Stimulated activated CD4-positive, alpha-beta T cell treated with anti-CD3 and anti-CD28 coated beads, Interleukin-15, amount 100 ng/mL, for 24 hours (primary cell): ENCODE measurements at places on chromosomes 3 and 15.
A peak's percentile ranks its signal among the peaks of the same experiment; 100 is the strongest.

DNA sequence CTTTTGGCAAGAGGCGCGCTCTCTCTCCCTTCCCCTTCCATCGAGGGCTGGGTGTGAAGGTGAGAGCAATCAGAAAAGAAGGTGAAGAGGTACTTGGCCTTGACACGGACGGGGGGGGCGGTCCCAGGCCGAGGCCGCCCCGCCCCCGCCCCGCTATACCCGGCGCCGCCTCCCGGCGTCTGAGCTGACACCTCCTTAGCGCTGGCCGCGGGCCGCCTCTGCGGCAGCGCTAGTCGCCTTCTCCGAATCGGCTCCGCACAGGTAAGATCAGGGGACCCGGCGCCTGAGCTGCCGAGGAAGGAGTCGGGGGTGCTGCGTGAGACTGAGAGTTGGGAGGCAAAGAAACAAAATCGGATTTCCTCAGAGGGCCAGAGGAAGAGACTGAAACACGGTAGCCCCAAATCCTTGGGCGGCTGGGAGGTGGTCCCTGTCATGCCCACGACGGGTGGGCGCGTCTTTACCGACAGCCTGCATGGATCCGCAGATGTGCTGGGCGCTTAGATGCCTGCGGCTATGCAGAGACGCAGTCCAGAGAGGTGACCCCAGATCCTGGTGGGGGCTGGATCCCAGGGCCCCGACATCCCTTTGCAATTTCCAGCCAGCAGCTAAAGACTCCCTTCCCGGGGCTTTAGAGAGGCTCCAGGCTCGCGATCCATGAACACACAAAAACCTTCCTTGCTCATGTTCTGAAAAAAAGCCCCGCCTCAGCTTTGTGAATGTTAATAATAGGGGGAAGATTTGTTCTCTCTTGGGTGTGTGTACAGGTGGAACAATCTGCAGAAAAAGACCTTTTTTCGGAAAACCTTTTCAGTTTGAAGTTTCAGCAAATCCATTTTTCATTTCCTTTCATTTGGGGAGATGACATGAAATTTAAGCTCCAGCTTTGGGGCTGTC, at the start of gene ENTPD3:
TSS of gene ENTPD3 (plus strand) at position 184 of the 894 bp plus-strand sequence. CDS start 874 bp downstream, outside the sequence.
- DNase-seq = peak; percentile 66

DNA sequence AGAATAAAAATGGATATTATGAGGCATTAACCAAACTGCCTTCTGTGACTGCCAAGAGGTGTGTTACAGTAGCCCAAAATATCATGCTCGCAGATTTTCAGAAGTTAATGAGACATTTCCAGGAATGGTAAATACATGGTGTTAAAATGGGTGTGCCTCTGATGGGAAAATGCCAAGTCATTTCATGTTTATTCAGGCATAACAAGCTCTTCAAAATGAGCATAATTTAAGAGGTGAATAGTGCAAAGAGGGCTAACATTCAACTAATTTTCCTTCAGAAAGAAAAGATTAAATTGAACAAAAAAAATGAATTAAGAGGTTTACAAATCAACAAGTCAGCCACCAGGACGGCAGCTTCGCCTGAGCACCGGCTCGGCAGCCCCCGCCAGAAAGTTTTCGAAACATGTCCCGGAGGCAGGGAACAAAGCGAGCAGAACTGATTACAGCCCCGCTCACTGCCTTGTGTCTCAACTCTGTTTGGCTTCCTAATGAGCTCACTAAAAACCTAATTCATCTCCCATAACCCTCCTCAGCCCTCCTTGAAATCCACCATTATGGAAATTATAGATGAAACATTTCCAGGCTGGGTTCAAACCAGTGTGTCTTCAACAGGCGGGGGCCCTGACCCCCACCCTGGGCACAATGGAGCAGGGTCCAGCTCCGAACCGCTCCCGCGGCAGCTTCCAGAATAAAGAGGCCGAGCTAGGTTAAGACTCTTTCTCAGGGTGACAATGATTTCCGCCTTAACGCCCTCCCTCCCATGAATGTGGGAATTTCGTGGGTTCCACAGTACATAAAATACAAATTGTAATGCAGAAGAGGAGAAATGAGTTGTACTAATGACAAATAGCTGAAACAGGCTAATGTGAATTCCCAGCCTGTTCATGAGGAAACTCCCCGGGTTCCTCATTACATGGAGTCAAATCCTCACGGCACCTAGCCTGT, 43.9 kb downstream of the MEIS2 start:
- DNase-seq = no peak

DNA sequence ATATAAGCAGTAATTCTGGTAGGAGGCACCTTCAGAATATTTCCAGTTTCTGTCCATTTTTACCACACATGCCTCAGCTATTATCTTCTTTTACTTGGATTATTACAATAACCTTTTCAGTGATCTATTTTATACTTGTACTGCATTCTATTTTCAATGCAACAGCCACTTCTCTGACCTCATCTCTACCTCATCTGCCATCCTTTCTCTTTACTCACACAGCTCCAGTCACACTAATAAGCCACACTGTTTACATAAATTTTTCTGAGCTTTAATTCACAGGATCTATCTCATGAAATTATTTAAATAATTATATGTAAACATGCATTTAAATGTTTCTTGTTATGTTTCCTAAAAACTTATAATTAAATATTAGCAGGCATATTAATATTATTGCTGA, 47.3 kb upstream of the BCHE start:
- DNase-seq = no peak

- DNase-seq = no peak
These were observed 31.6 kb upstream of the ACAD9 start for GRCh38 chr3:128847666-128848370.

- no peak for DNase-seq
These were observed 133.8 kb downstream of the PDCD6IP start for GRCh38 chr3:33932010-33932764.

GRCh38 chr3:128338536-128339330, 128.0 kb downstream of the DNAJB8 start:
- DNase-seq = no peak

DNA sequence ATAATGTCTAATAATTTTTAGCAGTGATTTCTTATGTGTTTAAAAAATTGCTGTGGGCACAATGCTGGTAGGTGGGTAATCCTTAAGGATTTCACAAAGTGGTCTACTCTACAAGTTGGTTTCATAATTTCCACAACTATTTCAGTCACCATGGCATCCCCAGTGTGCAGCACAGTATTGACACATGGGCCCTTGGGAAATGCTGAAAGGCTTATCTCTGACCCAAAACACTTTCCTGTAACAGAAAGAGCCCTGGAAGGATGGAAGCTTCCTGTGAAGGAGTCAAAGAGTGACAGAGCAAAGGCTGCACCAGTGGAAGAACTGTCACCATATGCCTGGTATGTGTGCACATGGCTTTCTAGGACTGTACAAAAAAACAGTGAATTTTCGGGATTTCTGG, 153.7 kb downstream of the ANO10 start:
- DNase-seq = no peak
